NCI-H2029 treated with DMSO at 0.1 percent for 48 hours (cell line): ENCODE measurements at places on chromosomes 11 and 22.

GRCh38 chr11:77211594-77212251 is 83.7 kb downstream of the MYO7A start:
- no peak for DNase-seq

GRCh38 chr11:115764176-115764575 is 260.0 kb upstream of the CADM1 start:
- DNase-seq = no peak

DNA sequence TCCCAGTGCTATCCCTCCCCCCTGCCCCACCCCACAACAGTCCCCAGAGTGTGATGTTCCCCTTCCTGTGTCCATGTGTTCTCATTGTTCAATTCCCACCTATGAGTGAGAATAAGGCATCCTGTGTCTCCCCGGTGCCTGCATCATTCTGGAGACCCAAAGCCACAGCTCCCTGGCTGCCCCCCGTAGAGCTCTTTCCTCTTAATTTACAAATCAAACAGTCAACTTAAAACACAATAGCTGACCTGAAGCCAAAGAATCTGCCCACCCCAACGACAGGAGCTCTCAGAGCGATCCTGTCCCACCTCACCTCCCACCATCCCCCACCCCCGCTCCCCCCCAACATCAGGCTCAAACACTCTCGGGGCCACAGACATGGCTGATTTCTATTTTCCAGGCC is 558.3 kb downstream of the BRD1 start:
- DNase-seq = no peak

DNA sequence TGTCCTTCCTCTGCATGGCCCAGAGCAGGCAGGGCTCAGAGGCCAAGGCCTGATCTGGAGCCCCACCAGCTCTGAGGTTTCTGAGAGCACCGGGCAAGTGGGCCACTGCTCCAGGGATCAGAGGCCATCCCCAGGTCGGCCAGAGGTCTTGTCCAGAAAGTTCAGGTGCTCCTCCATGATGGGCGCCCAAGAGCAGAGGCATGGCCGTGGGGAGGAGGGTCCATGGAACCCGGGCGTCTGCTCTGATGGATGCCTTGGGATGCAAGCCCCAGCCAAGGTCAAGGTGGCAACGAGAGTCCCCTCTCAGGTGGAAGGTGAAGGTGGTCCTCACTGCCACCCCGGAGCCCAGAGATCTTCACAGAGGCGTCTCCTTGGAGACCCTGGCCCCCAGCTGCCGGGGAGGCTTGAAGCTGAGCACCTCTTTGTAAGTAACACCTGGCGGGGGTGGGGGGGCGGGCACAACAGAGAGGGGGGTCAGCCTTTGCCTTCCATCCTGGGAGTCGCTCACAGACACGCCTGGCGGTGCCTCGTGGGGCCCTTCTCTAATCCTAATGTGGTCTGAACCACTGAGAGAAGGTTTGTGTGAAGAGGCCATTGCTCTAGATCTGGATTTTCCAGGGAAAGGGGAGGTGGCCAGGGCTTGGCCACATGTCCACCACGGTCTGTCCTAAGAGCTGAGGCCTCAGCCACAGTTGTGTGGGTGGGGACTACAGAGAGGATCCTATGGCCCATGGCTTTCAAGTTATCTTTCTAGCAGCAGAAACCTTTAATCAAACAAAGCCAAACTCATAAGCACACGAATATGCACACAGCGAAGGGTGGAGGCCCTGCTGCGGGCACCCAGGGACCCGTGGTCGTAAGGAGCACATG is 2.2 kb upstream of the HDAC10 start:
- DNase-seq = no peak

- DNase-seq = no peak
These were observed 9.3 kb upstream of the ZNRF3 start for GRCh38 chr22:28874061-28874460.

DNA sequence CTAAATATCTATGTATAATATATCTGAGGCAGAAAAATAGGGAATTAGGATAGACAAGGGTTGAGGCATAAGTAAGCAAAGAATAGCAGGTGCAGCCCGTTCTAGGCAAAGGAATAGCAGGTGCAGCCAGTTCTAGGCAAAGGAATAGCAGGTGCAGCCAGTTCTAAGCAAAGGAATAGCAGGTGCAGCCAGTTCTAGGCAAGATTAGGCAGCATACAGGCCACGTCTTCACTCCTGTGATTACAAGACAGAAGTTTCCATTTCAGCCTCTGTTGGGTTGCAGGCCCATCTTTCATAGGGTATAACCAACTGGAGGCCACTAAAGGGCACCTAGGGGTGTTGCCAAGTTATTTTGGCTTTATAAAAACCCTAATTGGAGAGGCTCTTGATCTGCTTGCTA is 28.8 kb upstream of the CHORDC1 start:
- peak; percentile 34 for DNase-seq

DNA sequence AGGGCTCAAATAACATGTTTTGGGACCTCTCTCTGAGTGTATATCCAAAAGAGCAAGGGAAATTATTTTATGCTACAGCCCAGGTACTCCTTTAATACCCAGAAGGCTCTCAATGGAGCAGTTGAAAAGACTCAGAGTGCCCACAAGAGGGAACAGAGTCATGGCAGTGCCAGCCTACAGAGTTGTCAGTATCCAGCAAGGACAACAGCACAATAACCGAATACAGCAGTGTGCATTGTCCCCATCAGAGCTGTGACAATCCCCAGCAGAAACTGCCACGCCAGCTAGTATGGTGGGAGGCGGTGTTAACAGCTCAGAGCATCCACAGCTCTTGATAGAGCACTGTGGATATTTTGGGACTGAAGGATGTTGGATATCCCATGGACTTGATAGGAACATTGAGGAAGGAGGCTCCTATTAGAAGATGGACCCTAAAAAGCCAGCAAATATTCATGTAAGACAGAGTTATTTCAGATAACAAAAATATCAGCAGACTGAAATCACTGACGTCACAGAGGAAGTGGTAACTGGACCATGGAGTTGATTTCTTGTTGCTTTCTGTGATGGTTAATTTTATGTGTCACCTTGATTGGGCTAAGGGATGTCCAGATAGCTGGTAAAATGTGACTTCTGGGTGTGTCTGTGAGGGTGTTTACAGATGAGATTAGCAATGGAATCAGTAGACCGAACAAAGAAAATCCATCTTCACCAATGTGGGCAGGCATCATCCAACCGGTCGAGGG is 17.7 kb upstream of the PAFAH1B2 start:
- no peak for DNase-seq

DNA sequence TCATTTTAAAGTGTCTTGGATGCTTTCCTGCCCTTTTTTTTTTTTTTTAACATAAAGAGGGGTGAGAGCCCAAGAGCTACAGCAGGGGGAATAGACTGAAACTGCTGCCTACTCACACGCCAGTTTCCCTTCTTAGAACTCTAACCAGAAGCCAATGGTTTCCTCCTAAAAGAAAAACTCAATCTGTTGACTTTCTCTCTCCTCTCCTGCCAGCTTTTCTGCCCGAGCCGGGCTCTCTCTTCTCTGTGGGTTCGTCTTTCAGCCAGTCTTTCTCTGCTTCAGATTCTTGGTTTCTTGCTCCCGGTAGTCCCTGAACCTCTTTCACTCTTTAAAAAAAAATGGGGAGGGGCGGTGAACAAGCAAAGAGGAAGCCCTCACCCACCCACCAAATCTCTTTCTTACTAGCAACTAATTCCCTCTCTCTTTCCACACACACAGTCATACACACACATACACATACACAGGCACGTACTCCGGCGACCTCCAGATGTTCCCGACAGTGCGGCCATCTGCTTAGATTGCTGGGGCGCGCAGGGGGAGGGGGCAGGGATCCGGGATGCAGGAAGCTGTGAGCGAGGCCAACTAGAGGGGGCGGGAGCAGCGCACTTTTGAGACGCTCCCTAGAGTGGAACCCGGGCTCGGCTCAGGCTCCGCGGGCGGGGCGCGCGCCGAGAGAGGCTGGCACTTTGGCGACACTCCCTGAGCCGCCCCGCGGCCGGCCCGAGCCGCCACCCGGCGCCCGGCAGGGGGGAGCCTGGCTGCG is 444 bp upstream of the TSKU start:
- DNase-seq = peak; percentile 23

GRCh38 chr11:90668502-90668901 is 445.7 kb upstream of the CHORDC1 start:
- no peak for DNase-seq

- no peak for DNase-seq
These were observed 15.9 kb downstream of the INCENP start for GRCh38 chr11:62139526-62140303.

- no peak for DNase-seq
These were observed 66.4 kb upstream of the TTC12 start for GRCh38 chr11:113247966-113248365.

- DNase-seq = peak; percentile 62
These were observed 54.3 kb upstream of the USP47 start for GRCh38 chr11:11787305-11788062.

GRCh38 chr11:41320238-41320637 is 139.2 kb downstream of the LRRC4C start:
- DNase-seq = no peak

DNA sequence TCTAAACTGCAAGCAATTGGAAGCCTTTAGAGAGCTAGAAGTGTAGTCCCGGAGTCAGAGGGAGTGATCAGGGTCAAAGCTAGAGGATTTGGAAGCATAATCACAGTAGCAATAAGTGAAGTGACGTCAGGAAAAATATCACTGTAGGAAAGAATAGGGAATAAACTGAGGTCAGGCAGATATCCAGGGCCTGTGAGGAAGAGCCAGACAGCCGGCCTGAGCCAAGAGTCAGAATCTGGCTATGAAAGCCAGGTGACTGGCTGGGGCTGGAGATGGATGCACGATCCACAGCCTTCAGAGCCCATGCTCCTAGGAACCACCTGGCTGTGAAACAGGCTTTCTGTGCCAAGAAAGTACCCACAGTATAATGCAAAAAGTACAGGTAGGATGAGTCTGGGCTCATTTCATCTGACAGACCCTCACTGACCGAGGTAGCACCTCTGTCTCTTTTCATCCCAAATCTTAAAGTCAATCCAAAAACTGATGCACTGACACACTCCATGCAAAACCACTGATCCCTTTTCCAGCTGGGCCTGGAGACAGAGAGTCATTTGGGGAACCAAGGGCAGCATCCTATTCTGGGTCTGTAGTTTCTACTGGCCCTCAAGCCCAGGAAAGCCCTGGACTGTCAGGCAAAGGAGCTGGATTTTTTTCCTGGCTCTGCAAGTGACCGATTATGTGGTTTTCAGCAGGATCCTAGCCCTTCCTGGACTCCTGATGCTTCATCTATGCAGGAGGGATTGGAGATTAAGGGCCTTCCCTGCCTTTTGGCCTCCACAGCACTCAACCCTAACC is 21.3 kb downstream of the TRIM66 start:
- DNase-seq = no peak

DNA sequence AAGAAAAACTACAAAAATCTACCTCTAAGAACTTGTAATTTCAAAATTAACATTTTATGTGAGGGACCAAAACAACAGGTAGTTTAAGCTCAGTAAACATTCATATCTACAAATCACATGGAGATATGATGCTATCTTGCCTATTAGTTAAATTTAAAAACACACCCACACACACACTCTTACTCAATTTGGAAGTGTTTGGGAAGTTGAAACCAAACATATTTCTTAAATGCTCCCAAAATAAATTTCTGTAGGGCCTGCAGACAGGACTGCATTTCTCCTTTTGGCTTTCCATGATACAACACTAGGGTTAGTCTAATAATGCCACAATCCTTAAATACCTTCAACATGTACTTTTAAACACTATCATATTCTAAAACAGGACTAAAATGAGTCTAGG is 7.0 kb downstream of the PITPNB start:
- DNase-seq = no peak

DNA sequence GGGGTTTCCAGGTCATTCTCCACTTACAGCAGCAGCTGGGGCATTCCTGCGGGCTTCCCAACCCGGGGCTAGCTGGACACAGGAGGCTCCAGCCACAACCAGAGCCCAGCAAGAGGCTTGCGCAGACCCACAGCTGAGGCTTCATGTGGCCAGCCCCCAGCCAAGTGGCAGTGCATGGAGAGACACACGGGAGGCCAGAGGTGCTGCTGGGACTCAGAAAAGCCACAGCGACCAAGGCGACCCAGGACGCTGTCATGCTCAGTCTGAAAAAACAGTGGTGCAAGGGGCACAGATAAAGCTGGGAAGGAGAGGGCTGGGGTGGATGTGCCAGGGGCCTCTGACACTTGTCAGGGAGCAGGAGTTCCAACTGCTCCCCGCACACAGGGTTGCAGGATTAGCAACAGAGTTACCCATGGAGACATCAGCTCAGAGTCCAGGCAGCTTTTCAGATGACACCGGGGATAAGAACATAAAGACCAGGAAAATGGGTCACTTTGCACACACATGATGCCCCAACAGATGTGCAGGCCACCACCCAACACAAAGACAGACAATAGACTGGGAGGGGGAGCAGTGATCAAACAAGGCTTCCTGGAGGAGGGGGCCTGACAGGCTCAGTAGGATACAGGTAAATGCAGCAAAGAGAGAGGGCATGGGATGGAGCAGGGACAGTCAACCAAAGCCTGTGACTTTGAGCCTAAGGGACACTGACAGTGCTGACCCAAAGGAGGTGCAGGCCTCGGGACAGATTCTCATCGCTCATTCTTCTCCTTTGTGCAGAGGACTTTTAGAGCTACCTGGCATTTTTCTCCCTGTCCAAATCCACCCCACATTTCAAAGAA is 6.9 kb upstream of the NEAT1 start:
- DNase-seq = no peak
